ENCODE measurements at places on chromosomes 16 and 17.

- DNase-seq, result no peak
These were observed 12.3 kb upstream of the CARMIL2 start for GRCh38 chr16:67632415-67633172.

- peak; percentile 96 for DNase-seq
These were observed at the start of gene POLG2 for GRCh38 chr17:64496786-64497564. POLG2 (minus strand) TSS chr17:64497054; CDS start chr17:64496968, 86 bp downstream.

- DNase-seq, result no peak
These were observed 28.7 kb upstream of the C16orf95 start for GRCh38 chr16:87345726-87346424.

- DNase-seq, result peak; percentile 93
These were observed 128.5 kb downstream of the PARN start for GRCh38 chr16:14501331-14502255.

DNA sequence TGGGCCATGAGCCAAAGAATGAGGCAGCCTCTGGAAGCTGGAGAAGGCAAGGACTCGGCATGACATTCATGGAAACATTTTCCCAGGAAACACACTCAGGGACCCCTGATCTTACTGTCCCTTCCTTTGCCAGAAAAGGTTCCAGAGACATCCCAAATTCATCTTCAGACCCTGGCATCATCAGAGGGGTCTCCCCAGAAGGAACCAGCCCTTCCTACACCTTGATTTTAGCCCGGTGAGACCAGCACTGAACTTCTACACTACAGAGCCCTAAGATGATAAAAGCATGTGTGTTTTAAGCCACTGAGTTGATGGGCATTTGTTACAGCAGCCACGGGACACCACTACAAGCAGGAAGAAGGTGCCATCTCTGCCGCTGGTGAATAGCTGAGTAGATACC, 262.3 kb downstream of the C16orf95 start:
- no peak for DNase-seq

DNA sequence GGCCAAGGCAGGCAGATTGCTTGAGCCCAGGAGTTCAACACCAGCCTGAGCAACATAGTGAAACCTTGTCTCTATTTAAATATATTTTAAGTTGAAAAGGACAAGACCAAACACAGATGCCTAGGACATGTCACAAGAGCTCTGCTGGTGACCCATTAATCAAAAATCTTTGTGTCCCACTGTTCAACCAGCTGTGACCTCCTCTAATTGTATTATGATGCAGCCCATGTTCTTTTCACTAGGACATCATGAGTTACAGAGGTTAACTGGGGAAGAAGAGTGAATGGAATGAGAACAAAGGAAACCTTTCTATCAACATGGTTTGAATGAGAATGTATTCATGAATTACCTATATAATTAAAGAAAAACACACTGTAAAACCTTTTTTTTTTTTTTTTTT, 7.0 kb downstream of the EFTUD2 start:
- DNase-seq, result no peak

DNA sequence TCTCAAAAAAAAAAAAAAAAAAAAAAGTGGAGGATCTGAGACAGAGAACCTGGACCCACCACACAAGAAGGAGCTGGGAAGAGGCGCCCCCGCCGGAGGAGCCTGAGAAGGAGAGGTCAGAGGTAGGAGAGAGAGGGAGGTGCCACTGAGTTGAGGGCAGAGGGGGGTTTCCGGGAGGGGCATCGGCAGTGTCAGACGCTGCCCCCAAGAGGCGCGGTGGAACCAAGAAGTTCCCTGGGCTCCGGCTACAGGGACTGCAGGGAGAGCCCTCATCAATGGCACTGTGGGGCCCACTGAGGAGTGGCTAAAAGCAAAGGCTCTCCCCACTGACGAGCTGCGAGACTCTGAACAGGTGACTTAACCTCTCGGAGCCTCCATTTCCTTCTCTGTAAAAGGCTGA, 4.2 kb downstream of the CCDC42 start:
- DNase-seq, result peak; percentile 65
